ENCODE measurements at places on chromosomes 12 and 14. TPM values are rescaled to one million over a fixed set of nuclear protein-coding genes. Genes with fewer than 3 reads are reported as not detected.

KTN1 gene
- 96.7 TPM for total RNA-seq

TAS2R13 gene
- total RNA-seq: 2.0 TPM

PLEKHG3 gene
- total RNA-seq: 225 TPM

MARK3 gene
- total RNA-seq: 167 TPM

KRR1 gene
- 112 TPM for total RNA-seq

SRGAP1 gene
- 0.16 TPM for total RNA-seq

IGF1 gene
- total RNA-seq: 0.48 TPM

FOXM1 gene
- total RNA-seq: 1.8 TPM

CCDC38 gene
- total RNA-seq: 0.63 TPM

RAPGEF3 gene
- 0.73 TPM for total RNA-seq

SLC25A21 gene
- not detected for total RNA-seq

KMT2D gene
- total RNA-seq: 182 TPM

PFDN5 gene
- 450 TPM for total RNA-seq

KRT2 gene
- 0.66 TPM for total RNA-seq

CHGA gene
- total RNA-seq: not detected

IFI27 gene
- 0.52 TPM for total RNA-seq

ABCD4 gene
- 78.3 TPM for total RNA-seq

MARCHF9 gene
- 26.0 TPM for total RNA-seq

CCDC184 gene
- total RNA-seq: 3.0 TPM

GLIPR1L1 gene
- total RNA-seq: not detected

ACACB gene
- 8.4 TPM for total RNA-seq

PRPF40B gene
- 5.6 TPM for total RNA-seq

FGF23 gene
- total RNA-seq: not detected

IL22 gene
- total RNA-seq: not detected

GPRC5A gene
- total RNA-seq: 0.28 TPM

GPR132 gene
- 30.3 TPM for total RNA-seq

SCN8A gene
- 0.65 TPM for total RNA-seq

CFAP54 gene
- total RNA-seq: 1.5 TPM

TMEM132D gene
- not detected for total RNA-seq

ADAM21 gene
- total RNA-seq: not detected

NPFF gene
- total RNA-seq: not detected

PDE3A gene
- total RNA-seq: 0.27 TPM

TSHR gene
- 0.80 TPM for total RNA-seq

SLC15A5 gene
- total RNA-seq: not detected

CINP gene
- total RNA-seq: 22.4 TPM

GPR162 gene
- total RNA-seq: 2.1 TPM

TMEM117 gene
- total RNA-seq: 8.1 TPM

P2RX7 gene
- 22.9 TPM for total RNA-seq

PZP gene
- total RNA-seq: not detected

CBLN3 gene
- total RNA-seq: 1.1 TPM

SMOC1 gene
- total RNA-seq: not detected

P3H3 gene
- 1.8 TPM for total RNA-seq

RASAL1 gene
- not detected for total RNA-seq

GRIP1 gene
- 3.6 TPM for total RNA-seq

BAG5 gene
- total RNA-seq: 47.0 TPM

SNRPF gene
- total RNA-seq: 22.7 TPM

ARHGDIB gene
- total RNA-seq: 838 TPM

DDX55 gene
- 25.9 TPM for total RNA-seq

ENTPD5 gene
- total RNA-seq: 15.7 TPM

FOXN3 gene
- total RNA-seq: 209 TPM

DNAJC22 gene
- total RNA-seq: not detected

MTRFR gene
- total RNA-seq: 18.5 TPM
